ENCODE measurements at places on chromosomes 16 and 17. TPM values are rescaled to one million over a fixed set of nuclear protein-coding genes. Genes with fewer than 3 reads are reported as not detected.

Gene INCA1
- 0.34 TPM for total RNA-seq

Gene CXCL16
- total RNA-seq, result 0.58 TPM

Gene MYH13
- total RNA-seq, result 0.13 TPM

Gene KRTAP4-8
- total RNA-seq, result not detected

Gene GFAP
- not detected for total RNA-seq

Gene TNRC6C
- total RNA-seq, result 2.4 TPM

Gene SYCE1L
- 0.45 TPM for total RNA-seq

Gene KRT14
- not detected for total RNA-seq

Gene GJC1
- 24.6 TPM for total RNA-seq

Gene PAFAH1B1
- 89.2 TPM for total RNA-seq

Gene MEIOB
- total RNA-seq, result not detected

Gene ZP2
- not detected for total RNA-seq

Gene CACNG3
- total RNA-seq, result not detected

Gene PARN
- total RNA-seq, result 29.8 TPM

Gene SULT1A1
- total RNA-seq, result 7.1 TPM

Gene C16orf54
- total RNA-seq, result not detected

Measured in LHCN-M2 (cell line).